HCT116 (cell line): ENCODE measurements at places on chromosomes 4 and X. TPM values are rescaled to one million over a fixed set of nuclear protein-coding genes. Genes with fewer than 3 reads are reported as not detected.

- no peak overlapping the region for H3K4me3 ChIP-seq
Measured at GRCh38 chr4:7894677-7895181, 44.9 kb downstream of the AFAP1 start.

- no peak overlapping the region for H3K4me3 ChIP-seq
- H3K4me1 ChIP-seq, result no peaks in the 10 kb centered on the region
- no peak overlapping the region for H3K27ac ChIP-seq
- H3K27me3 ChIP-seq, result no peaks in the 10 kb centered on the region
Measured at GRCh38 chrX:17654116-17654515, 83.2 kb upstream of the SCML1 start.

GRCh38 chrX:74540635-74541249 is 73.7 kb downstream of the RLIM start:
- no peak overlapping the region for H3K4me3 ChIP-seq
- H3K27me3 ChIP-seq, result no peaks in the 10 kb centered on the region
- H3K36me3 ChIP-seq, result no peaks in the 10 kb centered on the region
- no peak for DNase-seq

DNA sequence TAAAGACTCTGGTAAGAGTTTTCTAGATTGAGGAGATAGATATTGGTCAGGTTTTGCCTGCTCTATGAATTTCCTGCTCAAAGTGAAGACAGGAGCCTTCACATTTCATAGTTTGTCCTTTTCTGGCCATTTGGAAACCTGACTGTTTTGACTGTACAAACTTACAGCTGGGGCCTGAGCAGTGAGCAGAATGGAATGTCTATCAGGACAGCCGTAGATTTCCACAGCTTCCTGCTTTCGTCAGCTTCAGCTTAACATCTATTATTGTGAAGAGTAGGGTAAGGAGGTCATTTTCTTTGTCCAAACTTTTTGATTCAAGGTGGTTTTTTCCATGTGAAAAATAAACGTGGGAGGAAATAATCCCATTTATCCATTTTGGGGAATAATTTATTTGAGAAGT is 124.3 kb upstream of the DIPK2B start:
- H3K4me3 ChIP-seq, result no peak overlapping the region
- no peaks in the 10 kb centered on the region for H3K27me3 ChIP-seq
- H3K4me1 ChIP-seq, result peaks cover 13% of the 10 kb centered on the region

DNA sequence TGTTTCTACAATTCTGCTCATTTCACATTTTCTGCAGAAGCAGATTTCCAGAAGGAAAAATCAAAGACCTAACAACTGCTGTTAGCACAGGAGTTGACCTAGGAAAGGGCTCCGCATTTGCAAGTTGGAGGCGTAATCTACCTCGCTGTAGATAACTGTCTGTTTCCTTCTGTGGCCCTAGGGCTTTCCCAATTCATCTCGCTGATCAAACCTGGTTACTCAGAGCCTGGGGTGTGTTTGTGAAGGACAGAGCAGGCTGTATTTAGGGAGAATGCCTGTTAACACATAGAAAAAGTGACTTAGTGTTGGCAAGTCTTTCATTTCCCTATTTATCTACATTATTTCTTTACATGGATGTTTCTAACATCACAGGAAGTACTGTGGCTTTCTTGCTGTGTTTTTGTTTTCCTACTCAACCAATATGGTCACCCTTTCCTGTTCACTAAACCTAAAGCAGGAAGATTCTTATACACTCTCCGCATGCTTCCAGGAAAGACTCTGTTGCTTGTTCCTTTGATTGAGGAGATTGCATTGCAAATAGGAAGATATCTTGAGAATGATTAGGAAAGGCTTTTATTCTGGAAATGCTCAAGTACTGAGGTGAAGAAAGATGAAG is 40.5 kb downstream of the AGA start:
- H3K27me3 ChIP-seq, result no peaks in the 10 kb centered on the region
- H3K36me3 ChIP-seq, result no peaks in the 10 kb centered on the region
- no peaks in the 10 kb centered on the region for H3K4me1 ChIP-seq

DNA sequence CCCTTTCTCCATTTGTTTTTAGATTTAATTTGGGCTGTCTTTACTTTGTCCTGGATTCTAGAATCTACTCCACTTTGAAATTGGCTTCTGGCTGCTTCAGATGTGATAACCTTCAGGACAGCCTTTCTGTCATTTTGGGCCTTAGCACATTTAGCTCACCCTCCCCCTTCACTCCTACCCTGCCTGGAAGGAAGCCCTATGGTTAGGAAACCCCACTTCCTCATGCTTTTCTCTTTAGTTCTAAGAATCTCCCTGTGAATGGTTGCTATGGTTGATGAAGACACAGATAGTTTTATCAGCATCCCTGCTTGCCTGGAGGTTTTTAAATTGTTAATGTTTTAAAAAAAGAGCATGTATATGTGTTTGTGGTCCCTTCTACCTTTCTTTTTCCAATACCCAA is 100.7 kb upstream of the PTPN13 start:
- H3K27me3 ChIP-seq, result no peaks in the 10 kb centered on the region
- no peaks in the 10 kb centered on the region for H3K36me3 ChIP-seq
- H3K4me1 ChIP-seq, result no peaks in the 10 kb centered on the region
- no peak overlapping the region for H3K4me3 ChIP-seq

The SLC38A5 gene
- 54.6 TPM for total RNA-seq

The NPNT gene
- 15.8 TPM for total RNA-seq
